ENCODE measurements at places on chromosomes 3 and 15. TPM values are rescaled to one million over a fixed set of nuclear protein-coding genes. Genes with fewer than 3 reads are reported as not detected.

- DNase-seq, result no peak
Observed at GRCh38 chr15:68541743-68542142, 37.0 kb upstream of the CORO2B start.

The SNX22 gene
- 5.6 TPM for total RNA-seq

GRCh38 chr3:14415501-14415900 lies 13.1 kb downstream of the SLC6A6 start:
- DNase-seq, result no peak

DNA sequence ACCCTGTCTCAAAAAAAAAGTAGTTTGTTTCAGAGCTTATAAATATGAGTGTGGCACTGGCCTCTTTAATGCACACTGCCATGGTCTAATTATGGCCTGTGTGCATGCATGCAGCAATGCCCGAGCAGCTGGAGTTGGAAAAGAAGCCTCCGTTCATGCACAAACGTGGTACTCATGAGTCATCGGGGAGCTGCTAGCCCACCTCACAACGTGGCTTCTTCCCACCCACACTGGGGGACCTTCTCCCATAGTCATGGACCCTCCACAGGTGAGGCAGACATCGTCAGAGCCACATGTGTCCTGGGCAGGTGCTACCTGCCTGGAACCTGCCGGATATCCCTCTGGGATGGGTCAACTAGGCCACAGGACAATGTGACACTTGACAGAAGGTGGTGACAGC lies 66.7 kb downstream of the ATP10A start:
- no peak for DNase-seq

The TGM5 gene
- not detected for total RNA-seq

DNA sequence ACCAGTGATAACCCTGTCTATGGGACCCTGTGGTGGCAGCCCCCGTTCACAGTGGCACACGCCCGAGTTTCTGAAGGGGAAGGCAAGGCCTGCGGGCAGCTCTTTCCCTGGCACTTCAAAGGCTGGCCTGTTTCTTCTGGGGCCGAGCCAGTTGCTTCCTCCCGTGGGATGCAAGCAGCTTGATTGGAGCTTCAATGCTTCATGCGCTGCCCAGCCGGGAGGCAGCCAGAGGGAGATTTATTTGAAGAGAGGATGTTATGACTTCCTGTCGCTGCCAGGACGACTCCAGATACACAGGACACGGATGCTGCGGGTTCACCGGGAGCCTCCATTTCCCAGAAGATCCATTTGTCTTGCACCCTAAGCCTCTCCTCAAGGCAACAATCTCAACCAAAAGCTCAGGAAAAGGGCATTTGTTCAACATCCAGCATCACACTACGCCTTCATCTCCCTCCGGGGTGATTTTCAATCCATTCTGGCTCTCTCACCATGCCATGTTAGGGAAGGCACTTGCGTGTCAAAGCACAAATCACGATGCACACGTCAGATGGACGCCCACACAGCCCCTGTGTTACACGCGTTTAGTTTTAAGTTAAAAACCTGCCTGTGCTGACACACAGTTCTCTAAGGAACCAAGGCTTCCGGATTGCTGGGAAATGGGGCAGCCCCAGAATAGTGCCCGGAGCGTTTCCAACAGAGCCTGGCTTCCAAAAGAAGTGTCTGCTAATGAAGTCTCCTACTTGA lies 330.2 kb downstream of the OCA2 start:
- no peak for DNase-seq

The SUSD5 gene
- 1.4 TPM for total RNA-seq

DNA sequence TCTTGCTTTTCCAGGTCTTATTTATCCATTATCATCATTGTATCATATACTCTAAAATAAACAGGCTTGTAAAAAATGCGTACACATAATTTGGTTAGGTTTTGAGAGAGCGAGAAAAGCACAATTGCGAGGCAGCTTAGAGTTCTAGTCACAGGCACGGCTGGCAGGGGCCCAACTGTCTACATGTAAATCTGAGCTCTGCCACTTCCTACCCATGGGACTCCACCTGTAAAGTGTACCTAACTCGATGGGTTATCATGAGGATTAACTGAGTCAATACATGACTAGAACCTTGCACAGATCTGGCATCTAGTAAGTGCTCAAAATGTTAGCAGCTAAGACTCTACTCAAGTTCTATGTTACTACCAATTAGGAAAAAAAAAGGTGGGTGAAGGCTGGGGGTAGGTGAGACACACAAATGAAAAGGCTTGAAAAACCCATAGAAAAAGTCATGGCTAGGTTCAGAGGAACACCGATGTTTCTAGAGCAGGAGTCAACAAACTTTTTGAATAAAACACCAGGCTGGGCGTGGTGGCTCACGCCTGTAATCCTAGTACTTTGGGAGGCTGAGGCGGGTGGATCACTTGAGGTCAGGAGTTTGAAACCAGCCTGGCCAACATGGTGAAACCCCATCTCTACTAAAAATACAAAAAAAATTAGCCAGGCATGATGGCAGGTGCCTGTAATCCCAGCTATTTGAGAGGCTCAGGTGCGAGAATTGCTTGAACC lies 36.2 kb downstream of the GLB1 start:
- no peak for DNase-seq

GRCh38 chr3:64138656-64139375 lies 86.5 kb downstream of the PRICKLE2 start:
- DNase-seq, result no peak

The PDZRN3 gene
- 147 TPM for total RNA-seq

The CRYGS gene
- 0.55 TPM for total RNA-seq

DNA sequence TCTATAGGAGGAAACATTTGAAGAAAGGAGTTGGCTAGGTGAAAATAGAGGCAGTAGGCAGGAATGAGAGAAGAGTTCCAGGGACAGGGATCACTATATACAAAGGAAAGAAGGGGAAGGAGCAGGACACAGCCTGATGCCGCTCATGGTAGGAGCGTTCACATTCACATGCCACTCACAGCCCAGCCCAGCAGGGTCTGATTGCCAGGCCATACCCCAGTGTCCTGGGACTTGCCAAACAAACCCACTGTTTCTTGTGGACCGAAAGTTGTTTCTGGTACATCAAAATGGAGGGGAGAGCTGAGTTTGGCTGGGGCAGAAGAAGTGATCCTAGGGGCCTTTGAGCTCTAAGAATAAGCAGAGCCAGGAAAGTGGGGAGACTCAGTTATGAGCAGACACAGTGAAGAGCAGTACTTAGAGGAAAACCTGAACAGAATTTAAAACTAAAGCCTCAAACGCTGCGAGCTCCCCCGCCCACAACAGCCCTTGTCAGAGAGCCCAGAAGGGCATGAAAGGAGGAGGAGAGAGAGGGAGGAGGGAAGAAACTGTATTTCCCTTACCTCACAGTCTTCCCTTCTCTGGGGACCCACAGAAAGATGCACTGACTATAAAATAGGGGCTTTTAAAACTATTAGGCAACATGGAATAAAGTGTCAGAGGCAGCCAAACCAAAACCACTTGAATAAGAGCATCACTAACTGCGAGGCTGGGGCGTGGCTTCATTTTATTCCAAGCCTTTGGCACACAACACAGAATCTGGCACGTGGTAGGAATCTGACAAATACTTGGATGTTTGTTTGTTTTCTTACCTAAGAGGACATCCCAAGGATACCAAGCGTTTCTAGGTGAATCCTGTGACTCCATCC lies 129.0 kb downstream of the RPL22L1 start:
- peak; percentile 52 for DNase-seq

Measured in left ventricle myocardium superior (tissue), 1 donor.